ENCODE measurements at places on chromosomes 2 and 18.

GRCh38 chr18:3692113-3692621, 242.2 kb downstream of the TGIF1 start:
- no peak for DNase-seq

DNA sequence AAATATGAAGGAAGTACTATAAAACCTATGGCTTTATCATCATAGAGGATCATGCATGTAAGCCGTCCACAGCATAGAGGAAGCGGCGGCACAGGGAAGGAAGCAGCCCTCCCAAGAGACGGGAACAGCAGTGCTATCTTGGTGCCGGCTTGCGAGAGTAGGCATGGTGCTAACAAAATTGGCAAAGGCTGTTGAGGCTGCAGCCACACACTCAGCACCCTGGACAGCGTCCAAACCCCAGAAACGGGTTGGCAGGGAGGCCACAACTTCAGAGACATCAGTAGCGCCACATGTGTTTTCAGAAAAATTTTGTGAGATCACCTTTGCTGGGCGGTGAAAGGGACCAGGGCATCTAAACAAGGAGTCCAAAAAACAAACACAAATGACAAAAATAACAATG, 37.7 kb downstream of the NETO1 start:
- peak; percentile 38 for DNase-seq

- peak; percentile 61 for DNase-seq
These were observed 66.5 kb downstream of the DTNB start for GRCh38 chr2:25606892-25607291.

GRCh38 chr2:75166491-75166890, 32.8 kb downstream of the TACR1 start:
- no peak for DNase-seq

DNA sequence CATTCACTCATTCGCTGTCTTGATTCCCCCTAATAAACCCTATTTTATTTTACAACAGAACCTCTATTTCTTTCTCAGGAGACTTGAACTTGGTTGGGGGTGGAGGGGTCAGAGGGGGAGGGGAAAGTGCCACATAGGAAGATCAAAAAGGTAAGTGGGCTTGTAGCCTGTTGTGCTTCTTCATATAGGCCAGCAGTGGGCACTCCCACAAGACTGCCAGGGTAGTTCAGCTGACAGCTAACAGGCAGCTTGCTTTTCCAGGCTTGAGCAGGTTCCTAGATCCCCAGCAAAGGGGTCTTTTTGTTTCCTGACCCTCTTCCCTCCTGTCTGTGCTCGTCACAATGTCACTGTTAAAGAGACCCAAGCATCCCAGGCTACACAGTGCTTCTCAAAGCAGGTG, 829 bp upstream of the KIAA2012 start:
- no peak for DNase-seq

- no peak for DNase-seq
These were observed 181.3 kb upstream of the SRD5A2 start for GRCh38 chr2:31762085-31762484.

GRCh38 chr2:20231598-20232026, 6.7 kb upstream of the SDC1 start:
- DNase-seq: no peak

- DNase-seq: peak; percentile 44
These were observed 35.5 kb upstream of the PTMA start for GRCh38 chr2:231672617-231673347.

DNA sequence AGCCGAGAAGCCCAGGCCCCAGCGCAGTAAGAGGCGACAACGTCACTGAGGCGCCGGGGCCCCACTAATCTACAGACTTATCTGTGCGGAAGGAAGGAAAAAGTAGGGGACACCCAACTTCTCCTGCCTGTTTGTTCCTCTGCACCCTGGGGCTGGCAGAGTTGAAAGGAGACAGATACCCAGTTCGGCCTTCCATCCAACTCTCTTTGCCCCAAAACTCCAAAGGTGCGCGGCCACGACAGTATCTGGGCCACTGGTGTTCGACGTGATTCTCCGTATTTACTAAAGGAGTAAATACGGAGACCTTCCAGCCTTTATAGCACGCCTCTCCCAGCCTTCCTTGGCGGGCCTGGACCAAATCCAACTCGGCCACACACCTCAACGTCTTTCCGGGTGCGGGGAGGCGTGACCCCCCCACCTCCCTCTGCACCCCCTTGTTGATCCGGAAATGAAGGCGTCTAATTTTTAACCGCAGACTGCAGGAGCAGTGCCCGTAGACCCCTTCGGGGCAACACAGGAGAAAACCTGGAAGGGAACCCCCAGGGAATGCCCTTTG, 1.6 kb downstream of the SMAD7 start:
- peak; percentile 52 for DNase-seq

DNA sequence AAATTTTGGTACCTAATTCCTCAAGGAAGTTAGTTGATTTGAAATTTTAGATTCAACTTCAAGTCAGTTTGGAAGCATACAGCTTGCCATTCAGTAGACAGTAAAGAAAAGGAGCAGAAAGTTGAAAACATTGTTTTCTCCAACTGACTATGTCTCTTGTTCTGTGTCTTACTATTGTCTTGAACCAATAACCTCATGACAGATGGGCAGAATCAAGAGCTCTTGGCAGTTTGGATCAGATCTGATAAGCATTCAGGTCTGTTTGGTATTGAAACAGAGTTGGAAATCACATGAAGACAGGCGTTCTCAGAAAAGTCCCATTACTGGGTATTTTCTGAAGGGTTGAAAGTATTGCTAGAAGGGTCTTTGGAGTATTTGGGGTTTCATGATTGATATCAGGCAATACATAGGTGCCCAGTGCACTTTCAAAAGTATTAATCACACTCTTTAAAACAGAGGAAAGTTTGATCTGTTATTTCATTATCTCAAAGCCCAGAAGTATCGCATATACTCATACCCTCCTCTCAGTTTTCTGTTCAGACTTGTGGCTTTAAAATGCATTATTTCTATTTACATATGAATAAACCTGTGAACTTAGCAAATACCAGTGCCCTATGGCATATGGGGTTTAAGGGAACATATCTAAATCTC, 428.4 kb upstream of the ZEB2 start:
- no peak for DNase-seq

DNA sequence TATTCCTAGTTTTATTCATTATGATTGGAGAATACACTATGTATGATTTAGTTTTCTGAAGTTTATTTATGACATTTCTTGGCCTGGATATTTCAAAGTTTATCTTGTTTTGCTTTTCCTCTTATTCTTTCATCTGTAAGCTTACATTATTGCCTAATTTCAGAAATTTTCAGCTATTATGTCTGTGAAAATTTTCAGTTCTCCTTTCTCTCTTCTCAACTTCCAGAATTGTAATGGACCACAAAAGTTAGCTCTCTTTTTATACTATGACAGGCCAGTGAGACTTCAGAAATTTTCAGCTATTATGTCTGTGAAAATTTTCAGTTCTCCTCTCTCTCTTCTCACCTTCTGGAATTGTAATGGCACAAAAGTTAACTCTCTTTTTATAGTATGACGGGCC, 97.2 kb upstream of the SCN7A start:
- DNase-seq: no peak

- DNase-seq: peak; percentile 22
These were observed 87.0 kb downstream of the SPHKAP start for GRCh38 chr2:228094377-228094921.

- DNase-seq: peak; percentile 76
These were observed 47.0 kb downstream of the MTCL1 start for GRCh38 chr18:8752329-8752728.

GRCh38 chr2:121417826-121418225, 112.9 kb upstream of the RNU4ATAC start:
- DNase-seq: no peak

GRCh38 chr2:127985735-127986134, 42.1 kb downstream of the SAP130 start:
- no peak for DNase-seq

- DNase-seq: no peak
These were observed 95.3 kb downstream of the PIGN start for GRCh38 chr18:62091487-62092120.

GRCh38 chr2:32523686-32524085, 104.2 kb upstream of the TTC27 start:
- DNase-seq: no peak

DNA sequence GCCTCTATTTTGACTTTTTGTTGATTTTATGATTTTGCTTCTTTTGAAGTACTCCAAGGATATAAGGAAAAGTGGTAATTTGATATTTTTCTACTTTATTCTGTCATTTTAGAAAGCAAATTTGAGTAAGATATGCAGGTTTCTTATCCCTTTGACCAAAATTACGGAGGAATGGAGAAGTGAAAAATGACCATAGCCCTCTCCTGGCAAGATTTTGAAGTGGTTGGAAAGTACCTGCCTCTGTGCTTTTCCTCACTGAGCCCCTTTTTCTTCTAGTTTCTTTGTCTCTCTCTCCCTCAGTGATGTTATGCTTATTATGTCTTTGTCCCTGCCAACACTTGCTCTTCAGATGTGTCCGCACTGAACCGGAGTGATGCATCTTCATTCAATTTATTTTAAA, 898.1 kb downstream of the EPHA4 start:
- DNase-seq: no peak

GRCh38 chr2:1773883-1774282, 29.6 kb upstream of the PXDN start:
- DNase-seq: no peak

GRCh38 chr18:38545071-38545470, 979.5 kb upstream of the CELF4 start:
- DNase-seq: no peak

GRCh38 chr2:64838817-64839216, 150.4 kb upstream of the SLC1A4 start:
- peak; percentile 76 for DNase-seq

DNA sequence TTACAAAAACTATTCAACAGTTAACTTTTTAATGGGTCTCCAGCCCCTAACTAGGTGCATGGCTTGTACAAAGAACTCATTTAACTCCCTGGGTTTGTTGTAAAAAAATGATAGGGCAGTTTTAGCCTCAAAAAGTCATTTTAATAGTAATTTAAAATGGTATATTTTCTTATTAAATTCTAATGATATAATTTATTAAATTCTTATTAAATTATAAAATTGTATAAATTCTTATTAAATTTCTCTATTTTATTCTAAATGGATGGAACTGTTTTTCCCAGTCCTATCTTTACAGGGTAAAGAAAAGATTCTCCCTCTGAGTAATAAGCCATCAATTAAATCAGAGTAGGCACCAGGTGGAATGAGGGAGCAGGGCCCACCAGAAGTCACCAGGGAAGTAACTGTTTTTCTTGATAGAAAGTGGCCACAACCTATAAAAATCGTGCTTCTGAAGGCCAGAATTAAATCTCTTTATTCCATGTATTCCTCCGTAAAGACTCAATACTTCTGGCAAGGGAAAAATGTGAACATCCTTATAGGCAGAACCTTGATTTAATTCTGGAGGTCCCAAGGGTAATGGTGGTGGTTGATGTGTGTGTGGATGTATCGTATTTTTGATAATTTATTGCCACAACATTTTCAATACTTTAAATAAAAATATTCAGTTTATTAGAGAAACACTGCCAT, 814 bp downstream of the FKBP7 start:
- no peak for DNase-seq

All from adipocyte (in vitro differentiated cells).